Activated CD8-positive, alpha-beta memory T cell treated with anti-CD3 and anti-CD28 coated beads, Interleukin-2, amount 50 U/mL, for 48 hours (primary cell): ENCODE measurements at places on chromosomes 6 and 20.

DNA sequence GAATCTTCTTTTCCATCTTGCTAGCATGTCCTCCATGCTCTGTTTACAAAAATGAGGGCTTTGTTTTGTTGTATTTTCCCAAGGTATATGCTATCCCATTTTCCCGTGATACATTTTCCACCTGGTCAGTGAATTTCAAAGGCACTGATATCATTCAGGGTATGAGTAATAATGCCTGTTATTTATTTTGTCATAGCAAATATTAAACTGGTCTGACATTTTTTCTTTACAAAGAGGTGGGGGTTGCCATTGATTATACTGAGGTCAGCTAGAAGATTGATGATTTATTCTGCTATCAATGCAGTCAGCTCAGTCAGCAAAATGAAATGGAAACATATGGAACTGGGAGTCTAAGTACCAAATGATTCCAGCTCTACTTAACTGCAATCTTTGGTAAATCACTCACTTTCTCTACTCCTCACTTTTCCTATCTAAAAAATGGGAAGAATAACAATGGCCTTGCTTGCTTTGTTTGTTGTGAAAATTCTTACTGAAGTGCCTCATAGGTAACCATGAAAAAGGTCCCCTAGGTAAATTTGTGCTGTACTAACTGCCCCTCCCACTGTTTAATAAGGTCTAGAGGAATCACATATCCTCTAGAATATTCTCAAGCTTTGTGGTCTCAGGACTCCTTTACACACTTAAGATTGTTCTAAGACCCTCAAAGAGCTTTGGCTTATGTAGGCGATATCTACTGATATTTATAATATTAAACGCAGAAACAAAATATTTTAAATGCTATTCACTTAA lies 64.0 kb downstream of the ARHGAP18 start:
- DNase-seq = no peak

GRCh38 chr6:3321042-3321441 lies 62.3 kb downstream of the PSMG4 start:
- no peak for DNase-seq

DNA sequence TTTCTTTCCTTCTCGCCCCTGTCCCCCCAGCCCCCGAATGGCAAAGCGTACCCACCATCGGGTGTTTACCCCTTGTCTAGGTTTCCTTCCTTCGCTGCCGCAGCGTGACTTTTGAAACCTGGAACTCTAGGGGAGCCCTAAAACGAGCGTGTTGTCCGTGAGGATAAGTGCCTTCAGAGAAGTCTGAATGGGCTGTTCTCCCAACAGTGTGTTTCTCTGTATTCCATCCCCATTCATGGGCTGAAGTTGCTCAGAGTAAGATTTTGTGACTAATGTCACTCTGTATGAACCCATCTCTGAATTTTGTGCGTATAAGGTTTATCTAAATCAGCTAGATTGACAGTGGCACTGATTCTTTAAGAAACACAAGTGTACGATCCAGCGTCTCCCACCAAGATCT lies 949 bp downstream of the MACROD2 start:
- DNase-seq = no peak

DNA sequence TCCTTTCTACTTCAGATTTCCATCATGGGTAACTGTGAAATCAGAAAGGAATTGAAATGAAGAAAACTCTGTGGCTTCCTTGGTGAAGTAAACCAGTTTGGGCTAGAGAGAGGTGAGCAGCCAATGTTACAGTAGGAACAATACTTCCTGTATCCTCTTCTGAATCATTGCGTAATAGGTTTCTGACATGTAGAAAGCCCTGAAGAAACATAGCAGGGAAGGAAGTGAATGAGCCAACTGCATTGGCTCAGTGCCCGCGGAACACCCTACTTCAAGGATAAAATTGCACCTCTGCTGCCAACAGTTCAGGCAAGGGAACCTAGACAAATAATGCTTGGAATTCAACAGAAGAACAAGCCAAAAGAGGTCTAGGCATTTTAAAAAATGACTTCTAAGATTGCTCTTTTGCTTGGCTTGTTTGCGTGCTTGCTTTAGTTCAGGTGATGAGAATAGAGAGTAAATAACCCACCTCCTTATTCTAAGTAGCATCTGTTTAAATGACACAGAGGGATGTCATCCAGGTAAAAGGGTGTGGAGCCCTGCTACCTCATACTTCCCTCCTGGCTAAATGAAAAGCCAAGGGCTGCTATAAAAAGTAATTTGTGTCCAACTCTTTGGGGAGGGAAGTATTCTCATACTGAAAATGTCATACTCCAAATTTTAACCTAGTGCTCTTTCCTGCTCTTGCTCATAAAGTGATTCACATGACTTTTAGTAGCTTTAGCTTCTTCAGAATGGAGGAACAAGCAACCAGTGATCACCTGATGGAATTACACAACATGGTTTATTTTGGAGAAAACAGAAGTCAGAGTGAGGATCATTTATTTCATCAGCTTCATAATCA lies 30.0 kb upstream of the AKIRIN2 start:
- DNase-seq = no peak
